Activated naive CD4-positive, alpha-beta T cell treated with anti-CD3 and anti-CD28 coated beads, Interleukin-2, amount 50 U/mL, for 16 hours (primary cell): ENCODE measurements at places on chromosomes 3 and 15.

DNA sequence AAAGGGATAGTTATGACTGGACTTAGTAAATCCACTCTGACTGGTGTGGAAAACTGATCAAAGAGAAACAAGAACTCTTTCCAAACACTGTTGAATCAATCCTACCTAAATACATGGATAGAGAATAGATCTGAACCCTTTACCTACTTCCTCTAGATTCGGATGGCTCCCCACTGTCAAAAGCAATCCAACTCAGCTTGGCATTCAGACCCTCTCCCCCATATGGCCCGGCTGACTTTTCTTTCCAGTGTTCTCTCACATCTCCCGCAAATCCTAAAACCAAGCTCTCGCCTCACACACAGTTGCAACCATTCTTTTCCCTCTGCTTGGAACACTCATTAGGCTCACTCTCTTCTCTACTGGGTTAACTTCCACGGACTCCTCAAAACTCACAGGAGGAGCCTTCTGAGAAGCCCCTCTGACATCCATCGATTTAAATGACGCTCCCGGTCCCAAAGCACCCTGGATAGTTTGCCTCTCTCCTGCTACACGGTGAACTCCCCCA, 639 bp downstream of the SPICE1 start:
- no peak for DNase-seq

DNA sequence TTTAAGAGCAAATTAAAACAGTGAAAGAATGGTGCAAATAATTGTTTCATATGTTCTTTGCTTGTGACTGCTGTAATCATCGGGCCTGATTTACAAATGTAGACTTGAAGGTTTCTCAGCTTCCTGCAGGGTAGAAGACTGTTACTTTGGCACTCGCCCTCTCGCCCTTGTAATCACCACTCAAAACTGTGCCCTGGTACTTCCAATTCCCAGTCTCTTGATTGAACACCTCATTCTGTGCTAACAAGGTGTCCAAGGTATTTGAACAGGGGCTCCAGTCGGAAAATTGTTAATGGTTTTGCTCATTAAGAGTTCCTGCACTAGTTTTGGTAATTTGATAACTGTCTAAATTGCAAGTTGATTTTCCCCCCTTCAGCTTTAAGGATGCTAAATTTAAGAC, 209.5 kb downstream of the ZIC1 start:
- no peak for DNase-seq

- DNase-seq: peak; percentile 44
Observed at GRCh38 chr15:78438619-78439285, 736 bp downstream of the IREB2 start.

- no peak for DNase-seq
Observed at GRCh38 chr3:123015596-123015995, 12.0 kb downstream of the SEMA5B start.

DNA sequence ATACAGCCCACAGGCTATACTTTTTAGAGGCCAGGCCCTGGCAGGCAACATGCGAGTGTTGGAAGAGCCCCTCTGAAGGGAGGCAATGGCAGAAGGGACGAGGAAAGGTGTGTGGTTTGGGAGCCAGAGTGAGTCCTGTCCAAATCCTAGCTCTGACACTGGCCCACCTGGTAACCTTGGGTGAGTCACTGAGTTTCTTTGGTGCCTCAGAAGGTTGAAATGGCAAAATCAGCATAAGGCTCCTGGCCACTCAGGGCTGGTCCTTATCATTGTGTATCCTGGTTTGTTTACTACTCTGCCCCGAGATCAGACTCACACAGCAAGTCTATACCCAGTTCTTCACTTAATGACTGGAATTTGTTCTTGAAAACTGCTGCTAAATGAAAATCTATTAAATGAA, 71.4 kb upstream of the TLE3 start:
- DNase-seq: no peak

DNA sequence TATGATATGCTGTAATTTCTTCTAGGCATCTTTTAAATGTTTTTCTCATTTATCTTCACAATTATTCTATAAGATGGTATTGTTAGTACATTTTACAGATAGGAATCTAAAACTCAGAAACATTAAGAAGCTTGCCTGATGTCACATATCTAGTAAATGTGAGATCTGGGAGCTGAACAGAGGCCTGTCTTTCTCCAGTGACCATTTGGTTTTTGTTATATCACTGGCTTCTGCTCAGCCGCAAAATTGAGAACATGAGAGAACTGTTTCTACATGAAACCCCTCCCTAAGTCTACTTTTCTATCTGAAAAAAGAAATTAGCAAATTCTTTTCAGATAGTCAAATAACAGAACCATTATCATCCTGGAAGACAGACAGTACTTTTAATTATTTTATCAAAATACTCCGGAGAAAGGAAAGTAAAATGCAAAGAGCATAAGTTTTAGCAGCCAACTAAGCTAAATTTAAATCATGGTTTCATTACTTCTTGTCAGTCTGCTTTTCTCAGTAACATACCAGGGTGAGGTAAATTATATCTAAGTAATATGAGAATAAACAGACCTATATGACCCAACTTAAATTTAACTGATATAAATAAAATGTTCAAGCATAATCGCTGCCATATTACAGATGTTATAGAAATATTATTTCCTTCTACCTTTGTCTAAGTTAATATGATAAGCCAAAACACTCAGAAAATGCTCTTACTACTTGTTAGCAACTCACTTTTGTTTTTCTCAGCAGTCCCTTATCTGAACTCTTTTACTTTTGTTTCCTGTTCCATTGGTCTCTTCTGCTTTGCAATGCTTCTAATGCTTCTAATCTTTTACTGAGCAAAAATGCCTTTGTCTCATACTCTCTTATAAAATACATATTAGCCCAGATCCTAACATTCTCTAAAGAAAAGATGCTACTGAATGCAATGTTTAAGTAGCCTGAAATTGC, 68.0 kb upstream of the MBNL1 start:
- no peak for DNase-seq

DNA sequence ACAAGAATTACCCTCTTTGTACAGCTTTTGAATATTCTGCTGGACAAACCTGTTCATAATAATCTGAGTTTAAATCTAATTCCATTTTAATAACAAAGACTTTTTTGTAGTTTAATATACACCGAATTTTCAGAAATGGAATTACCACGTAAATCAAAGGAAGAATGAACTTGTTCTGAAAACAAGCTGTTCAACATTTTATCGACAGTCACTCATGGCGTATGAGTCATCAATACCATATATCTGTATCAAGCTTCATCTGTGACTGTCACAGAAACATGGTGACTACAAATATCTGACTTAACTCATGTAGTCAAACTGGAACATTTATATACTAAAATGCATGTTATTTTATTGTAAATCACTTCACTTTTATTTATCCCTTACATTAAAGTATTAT, 90.0 kb downstream of the EFL1 start:
- DNase-seq: no peak

- no peak for DNase-seq
Observed at GRCh38 chr3:25489858-25490593, 62.0 kb downstream of the RARB start.

DNA sequence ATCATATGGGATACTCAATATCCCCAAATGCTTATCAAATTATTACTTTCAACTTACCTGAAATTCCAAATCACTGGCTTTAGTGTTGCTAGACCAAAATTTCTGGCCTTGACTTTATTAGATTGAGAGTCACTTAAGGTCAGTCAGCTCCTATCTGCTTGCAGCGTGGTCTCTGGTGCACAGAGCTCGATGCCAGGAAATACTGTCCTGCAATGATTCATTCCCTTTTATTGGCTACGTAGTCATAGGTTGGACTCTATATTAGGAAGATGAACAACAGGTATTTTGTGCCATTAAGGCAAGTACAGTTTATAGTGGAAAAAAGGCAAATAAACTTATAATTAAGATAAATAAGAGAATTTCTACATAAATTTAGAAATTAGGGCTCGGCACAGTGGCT, 378.6 kb upstream of the MCTP2 start:
- no peak for DNase-seq

- DNase-seq: no peak
Observed at GRCh38 chr3:67093305-67093704, 95.2 kb downstream of the KBTBD8 start.

GRCh38 chr15:64222573-64223366, 59.9 kb upstream of the PPIB start:
- no peak for DNase-seq

DNA sequence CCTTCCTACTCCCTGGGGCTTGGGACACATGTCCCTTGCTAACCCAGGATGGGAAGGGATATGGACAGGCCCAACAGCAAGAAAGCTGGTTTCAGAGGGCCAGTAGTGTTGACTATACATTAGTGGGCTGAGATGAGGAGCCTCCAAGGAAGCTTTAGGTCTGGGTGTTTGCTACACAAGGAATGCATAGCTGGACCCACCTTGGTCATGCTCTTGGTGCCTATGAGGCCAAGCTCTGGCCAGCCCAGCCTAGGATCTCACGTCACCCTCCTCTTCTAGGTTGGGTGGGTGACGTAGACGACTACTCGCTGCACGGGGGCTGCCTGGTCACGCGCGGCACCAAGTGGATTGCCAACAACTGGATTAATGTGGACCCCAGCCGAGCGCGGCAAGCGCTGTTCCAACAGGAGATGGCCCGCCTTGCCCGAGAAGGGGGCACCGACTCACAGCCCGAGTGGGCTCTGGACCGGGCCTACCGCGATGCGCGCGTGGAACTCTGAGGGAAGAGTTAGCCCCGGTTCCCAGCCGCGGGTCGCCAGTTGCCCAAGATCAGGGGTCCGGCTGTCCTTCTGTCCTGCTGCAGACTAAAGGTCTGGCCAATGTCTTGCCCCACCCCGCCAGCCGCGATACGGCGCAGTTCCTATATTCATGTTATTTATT, 653 bp upstream of the WDR6 start:
- no peak for DNase-seq

DNA sequence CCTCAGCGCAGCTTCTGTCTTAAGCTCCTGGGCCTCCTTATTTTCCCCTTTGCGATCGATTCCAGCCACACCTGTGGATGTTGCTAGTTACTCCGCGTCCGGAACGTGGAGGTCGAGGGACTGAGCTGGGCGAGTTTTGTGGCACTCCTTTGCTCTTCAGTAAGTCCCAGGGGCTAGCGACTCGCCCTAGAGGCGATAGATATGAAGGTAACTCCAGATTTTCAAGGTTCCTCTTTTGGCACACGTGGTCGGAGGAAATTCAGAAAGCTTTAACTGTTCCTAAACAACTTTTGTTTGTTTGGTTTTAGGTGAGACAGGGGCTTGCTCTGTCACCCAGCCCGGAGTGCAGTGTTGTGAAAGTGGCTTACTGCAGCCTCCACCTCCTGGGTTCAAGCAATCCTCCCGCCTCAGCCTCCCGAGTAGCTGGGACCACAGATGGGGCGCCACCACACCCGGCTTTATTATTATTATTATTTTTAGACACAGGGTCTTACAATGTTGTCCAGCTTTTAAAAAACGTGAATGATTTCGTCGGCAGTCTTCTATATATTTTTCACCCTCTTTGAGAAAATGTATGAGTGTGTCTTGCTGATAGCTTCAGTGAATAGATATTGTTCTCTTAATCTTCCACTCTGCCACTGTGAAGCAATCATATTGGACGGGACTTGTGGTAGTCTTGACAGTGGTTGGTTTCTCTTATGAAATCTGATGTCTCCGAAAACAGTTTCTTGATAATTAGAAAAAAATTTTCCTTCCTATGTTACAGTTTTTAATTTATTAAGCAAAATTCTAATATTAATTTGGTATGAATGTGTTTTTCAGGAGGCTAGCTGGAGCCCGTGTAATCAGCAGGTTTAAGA, 785 bp downstream of the MFSD1 start:
- no peak for DNase-seq

DNA sequence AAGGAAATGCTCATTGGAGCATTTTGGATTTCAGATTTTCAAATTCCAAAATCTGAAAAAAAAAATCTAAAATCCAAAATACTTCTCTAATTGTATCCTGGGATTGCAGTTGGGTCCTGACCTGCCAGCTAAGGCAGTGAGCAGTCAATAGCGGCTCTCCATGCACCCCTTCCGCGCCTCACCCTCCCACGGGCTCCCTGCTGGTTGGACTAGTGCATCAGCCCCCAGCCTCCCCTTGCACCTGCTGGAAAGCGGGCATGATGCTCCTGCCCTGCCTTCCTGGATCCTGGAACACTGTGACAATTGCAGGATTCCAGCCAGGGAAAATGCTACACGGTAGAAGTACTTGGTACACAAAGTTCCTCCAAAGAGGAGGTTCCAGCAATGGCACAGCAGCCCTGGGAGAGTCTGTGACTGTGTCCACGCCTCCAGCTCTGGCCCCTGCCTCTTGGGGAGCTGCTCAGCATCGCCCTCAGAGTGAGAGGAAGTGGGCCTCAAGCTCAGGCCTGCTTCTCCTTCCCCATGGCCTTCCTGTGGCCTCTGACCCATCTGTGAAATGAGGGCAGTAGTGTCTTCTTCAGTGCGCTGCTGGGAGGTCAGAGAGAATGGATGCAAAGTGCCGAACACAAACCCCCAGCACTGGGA, 39.5 kb upstream of the CHRNB4 start:
- DNase-seq: no peak

DNA sequence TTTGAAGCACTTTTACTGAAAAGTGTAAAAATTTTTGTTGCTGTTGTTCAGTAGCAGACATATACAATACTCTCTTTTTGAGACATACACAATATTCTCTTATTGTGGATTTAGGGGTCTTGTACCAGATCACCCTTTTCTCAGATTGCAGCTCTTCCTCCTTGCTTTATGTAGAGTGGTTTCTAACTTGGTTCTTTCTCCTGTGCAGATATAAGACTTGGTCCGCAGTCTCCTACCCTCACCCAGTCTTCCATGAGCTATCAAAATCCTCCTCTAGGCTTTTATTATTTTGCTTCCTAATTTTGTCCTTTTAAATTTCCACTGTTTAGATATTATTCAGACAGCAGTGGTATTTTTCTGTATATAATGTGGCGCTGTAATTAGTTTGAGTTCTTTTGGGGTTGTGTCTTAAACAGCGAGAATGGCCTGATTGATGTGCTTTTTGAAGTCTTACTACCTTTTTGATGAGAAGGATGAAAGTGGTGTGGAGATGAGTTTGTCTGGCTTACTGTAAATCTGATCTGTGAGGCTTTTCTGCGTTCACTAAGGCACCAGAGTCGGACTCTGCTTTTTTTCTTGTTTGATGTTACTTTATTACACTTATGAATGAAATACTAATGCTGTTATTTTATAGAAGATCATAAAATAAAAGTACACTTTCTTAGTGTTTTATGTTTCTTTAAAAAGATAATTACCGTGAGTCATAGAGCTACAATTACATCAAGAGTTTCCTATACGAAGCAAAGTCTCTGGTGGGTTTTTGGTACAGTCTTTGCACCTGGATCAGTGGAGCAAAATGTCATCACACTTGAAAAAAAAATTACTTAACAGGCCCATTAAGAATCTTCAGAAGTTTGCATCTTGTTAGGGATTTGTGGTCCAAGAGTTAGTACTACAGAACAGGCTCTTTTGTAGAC, 27.8 kb downstream of the FNDC3B start:
- DNase-seq: no peak

GRCh38 chr15:30905821-30906220, 2.1 kb downstream of the FAN1 start:
- no peak for DNase-seq

- DNase-seq: no peak
Observed at GRCh38 chr15:69391046-69391757, 22.9 kb upstream of the KIF23 start.

- DNase-seq: no peak
Observed at GRCh38 chr15:88661041-88661700, 22.4 kb downstream of the ISG20 start.
